Activated naive CD4-positive, alpha-beta T cell treated with anti-CD3 and anti-CD28 coated beads, Interleukin-2, amount 50 U/mL, for 16 hours (primary cell): ENCODE measurements at places on chromosomes 5 and 9.

- no peak for DNase-seq
Observed at GRCh38 chr5:24222876-24223275, 421.9 kb downstream of the CDH10 start.

DNA sequence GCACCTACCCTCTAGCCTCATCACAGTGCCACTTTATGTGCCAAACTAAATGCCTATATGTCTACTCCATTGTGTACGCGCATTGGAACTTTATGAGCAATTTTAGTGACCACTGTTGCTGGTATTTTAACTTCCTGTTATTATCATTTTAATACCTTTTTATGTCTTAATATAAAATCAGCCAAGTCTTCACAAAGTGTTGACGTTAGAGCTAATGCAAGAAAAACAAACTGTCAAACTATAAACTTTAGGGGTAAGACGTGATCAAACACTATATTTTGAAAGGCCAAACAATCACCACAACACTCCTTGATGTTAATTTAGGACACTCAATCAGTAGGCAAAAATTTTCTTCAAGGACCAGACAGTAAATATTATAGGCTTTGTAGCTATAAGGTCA lies 73.9 kb downstream of the PRELID2 start:
- DNase-seq = no peak

DNA sequence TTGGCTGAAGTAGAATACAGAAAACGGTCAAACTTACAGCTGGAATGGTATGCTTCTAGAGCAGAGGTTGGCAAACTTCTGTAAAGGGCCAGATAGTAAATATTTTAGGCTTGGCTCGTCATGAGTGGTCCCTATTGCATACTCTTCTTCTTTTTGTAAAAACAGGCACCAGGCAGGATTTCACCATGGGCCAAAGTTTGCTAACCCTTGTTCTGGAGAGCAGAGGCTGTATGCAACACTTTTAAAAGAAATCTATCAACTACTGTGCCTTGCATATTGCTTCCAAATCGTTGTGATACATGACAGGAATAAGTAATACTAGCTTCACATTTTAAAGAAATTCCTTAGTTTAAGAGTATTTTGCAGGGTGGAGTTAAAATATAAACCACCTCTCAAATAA lies 15.6 kb upstream of the COL23A1 start:
- no peak for DNase-seq

- no peak for DNase-seq
Observed at GRCh38 chr9:134591573-134591981, 50.0 kb upstream of the COL5A1 start.

DNA sequence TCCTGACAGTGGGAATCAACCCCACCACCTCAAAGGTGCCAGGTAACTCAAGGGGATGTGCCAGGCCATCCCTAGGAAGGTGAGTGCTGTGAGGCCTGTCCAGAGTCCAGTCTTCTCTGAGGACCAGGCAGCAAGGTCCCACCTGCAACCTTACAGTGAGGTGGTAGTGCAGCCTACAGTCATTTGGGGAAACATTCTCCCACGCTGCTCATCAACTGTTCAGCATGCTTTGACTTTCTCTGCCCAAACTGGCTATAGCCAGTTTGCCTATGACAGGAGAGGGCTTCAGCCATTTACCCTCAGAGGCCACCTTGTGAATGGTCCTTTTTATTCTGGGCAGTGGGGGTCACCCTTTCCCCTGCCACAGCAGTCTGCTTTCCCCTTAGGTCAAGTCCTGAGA lies 81.9 kb downstream of the ATPSCKMT start:
- no peak for DNase-seq

GRCh38 chr9:27847818-27848217 lies 274.5 kb upstream of the C9orf72 start:
- DNase-seq = no peak

GRCh38 chr5:79235634-79236361 lies at the start of gene JMY:
JMY (plus strand) TSS chr5:79236131; CDS start chr5:79236651, 520 bp downstream.
- peak; percentile 85 for DNase-seq

GRCh38 chr9:33125871-33126823 lies 41.0 kb downstream of the B4GALT1 start:
- no peak for DNase-seq

DNA sequence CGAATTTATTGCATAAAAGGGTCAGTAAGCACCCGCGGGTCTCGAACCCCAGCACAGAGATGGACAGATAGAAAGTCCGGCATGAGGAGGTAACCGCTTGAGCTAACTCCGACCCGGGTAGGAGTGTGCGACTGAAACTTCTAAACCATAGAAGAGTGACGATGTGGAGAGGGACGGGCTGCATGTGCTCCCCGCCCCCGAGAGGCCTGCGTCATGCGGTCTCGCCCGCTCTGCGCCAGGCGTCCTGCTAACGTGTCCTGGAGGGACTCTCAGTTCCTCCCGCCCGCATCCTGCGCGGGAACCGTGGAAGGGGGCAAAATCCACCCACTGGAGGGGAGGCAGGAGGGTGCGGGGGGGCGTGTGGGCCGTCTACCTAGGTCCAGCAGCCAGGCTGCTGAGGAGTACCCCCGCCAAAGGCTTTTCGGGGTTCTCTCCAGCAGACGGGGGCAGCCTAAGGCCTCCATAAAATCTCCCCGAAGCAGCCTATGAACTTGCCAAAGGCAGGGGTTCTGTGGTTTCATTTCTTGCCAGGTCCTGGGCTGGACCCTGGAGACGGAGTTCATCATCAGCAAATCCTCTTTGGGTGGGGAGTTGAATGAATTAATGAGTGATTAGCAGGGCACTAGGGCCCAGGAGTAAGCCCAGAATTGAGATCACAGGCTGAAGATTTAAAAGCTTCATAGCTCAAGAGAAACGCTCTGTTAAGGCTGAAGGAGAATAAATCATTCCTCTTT lies 51.9 kb downstream of the TGFBI start:
- DNase-seq = peak; percentile 27

DNA sequence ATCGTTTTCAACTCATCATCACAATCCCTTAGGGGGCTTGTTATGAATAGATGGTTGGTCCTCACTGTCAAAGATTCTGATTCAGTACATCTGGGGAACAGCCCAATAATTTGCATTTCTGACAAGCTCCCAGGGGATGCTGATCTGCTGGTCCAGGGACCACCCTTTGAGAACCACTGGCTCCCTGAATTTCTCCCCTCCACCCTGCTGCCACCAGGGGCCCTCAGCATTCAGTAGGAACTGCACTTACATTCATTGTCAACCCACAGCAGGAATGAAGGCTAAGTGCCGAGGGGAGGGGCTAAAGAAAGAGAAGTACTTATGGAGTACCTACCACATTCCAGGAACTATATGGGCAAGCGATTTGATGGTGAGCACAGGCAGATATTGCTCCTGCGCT lies 85.9 kb downstream of the BOD1 start:
- DNase-seq = no peak

- no peak for DNase-seq
Observed at GRCh38 chr5:97072696-97073095, 69.7 kb downstream of the LIX1 start.

GRCh38 chr9:98610711-98611110 lies 98.0 kb downstream of the GABBR2 start:
- no peak for DNase-seq

DNA sequence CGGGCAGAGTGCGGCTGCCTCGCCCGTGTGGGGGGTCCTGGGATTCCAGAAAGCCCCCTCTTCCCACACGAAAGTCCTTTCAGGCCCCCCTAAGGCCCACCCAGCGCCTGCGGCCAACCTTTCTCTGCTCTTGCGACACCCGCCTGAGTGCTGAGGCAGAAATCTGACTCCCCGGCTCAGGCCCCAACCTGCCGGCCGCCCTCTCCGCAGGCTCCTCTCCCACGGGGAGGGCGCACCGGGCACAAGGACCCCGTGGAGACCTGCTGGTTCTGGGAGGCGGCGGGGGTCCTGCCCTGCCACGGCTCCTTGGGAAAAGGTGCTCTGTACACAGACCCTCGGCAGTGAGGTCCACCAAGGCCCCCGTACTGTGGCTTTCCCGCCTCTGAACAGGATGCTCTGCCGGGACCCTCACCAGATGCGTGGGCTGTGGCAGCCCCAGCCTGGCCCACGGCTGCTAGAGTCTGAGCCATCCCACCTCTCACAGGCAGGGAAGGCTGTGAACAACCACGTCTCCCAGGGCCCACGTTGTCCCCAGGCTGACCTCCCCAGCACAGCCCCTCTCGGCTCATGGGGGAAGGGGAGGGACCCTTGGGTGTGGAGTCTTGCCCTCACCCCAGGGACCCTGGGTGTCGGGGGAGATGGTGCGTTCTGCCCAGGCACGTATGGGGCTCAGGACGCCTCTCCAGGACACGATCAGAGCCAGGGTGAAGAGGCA lies 41.5 kb upstream of the EGFL7 start:
- DNase-seq = no peak

DNA sequence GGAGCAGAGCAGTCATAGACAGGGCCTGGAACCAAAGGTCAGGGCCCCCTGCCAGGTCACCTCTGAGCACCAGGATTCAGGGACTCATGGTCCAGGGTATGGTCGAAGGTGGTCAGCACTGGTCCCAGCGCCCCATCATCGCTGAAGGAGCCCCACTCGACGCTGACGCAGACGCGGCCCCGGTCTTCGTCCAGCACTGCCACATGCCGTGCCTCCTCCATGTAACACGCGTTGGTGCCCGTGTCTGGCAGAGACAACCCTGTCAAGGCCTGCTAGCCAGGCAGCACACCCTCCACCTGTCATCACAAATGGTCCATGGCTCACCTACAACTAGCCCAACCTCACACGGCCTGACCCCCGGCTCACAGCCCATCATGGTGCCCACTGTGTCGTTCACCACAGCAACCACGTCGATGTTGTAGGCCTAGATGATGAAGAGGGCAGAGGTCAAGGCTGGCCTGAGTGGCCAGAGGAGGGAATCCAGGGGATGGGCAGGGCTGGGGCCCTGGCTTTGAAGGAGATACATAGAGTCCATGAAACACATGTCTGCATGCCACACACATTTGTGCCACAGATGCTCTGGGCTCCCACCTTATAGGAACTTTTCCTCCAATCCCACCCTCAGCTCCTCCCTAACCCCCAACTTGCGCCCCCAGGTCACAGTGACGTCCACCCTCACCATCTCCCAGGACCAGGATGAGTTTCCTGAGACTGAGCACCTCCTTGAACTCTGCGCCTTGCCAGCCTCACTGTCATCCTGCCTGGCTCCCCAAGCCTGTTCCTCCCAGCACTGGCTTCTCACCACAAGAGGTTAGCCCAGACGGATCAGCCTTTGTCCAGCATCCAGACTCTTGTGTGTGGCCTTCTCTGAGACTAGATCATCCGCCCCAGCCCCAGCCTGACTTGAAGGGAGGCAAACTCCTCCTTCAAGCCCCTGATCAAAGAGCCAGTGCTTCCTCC lies 9.5 kb downstream of the HK3 start:
- DNase-seq = no peak

- DNase-seq = no peak
Observed at GRCh38 chr9:14316602-14317300, 2.8 kb upstream of the NFIB start.

GRCh38 chr9:95507464-95508241 lies 9.1 kb downstream of the PTCH1 start:
- peak; percentile 46 for DNase-seq

- no peak for DNase-seq
Observed at GRCh38 chr5:73114044-73114688, 6.2 kb upstream of the TMEM171 start.

GRCh38 chr9:106816524-106816923 lies 46.4 kb upstream of the ZNF462 start:
- no peak for DNase-seq

- no peak for DNase-seq
Observed at GRCh38 chr9:112680731-112681402, 37.0 kb downstream of the INIP start.

- no peak for DNase-seq
Observed at GRCh38 chr5:90898326-90899013, 339.9 kb downstream of the ADGRV1 start.

- no peak for DNase-seq
Observed at GRCh38 chr9:7341571-7341970, 458.0 kb downstream of the DMAC1 start.

DNA sequence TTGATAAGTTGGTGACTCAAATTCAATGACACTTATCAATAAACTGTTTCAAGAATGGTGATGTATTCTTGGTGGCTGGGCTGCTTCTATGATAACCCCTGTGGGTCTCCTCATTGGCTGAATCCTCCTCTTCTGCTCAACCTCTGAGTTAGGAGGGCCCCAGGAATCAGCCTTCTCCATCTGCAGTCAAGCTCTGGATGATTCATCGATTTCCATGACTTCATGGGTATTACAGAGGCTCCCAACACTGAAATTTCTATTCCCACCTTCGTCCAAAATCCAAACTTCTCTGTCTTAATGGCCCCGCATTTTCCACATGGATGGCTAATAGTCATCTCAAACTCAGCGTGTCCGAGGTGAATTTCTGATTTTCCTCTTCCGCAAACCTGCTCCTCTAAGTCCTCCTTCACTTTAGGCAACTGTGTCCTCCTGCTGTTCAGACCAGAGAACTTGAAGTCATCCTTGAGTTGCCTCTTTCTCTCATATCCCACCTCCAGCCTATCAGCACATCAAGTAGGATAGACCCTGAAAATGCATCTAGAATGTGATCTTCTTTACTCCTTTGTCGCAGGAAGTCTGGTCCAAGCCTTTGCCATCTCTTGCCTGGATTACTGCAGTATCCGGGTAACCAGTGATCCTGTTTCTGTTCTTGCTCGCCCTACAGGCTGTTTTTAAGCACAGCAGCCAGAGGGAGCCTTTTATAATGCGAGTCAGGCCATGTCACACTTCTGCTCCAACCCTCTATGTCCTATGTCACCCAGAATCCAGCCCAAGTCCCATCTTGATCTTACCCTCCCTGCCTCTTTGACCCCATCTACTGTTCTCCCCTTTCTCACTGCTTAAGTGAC lies 41.4 kb upstream of the IL7R start:
- DNase-seq = no peak

- no peak for DNase-seq
Observed at GRCh38 chr9:126857261-126857960, 3.0 kb upstream of the ZBTB34 start.

DNA sequence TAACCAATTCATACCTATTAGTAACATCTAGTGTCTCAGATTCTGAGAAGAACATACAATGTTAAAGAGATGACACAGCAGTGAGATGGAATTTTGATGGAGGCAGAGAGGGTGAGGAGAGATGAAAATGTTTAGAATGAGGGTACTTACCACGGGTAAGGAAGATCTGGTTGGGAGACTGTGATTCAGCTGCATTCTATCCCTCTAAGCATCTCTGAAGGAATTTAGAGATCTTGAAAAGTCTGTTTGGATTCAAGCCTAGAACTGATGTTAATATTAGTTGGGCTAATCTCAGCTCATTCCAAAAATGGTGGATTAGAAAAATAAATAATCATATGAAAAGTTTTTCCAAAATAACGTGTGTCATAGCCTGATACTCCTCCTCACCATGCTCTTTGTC lies 191.5 kb upstream of the CLINT1 start:
- no peak for DNase-seq

- DNase-seq = no peak
Observed at GRCh38 chr5:41097642-41098041, 26.5 kb upstream of the MROH2B start.

GRCh38 chr9:22112870-22113821 lies 104.0 kb upstream of the CDKN2B start:
- DNase-seq = no peak

- DNase-seq = no peak
Observed at GRCh38 chr5:30392897-30393296, 800.6 kb upstream of the CDH6 start.
